Natural killer cell treated with Interleukin-12 subunit alpha and Interleukin-12 subunit beta and Interleukin-15 and Interleukin-18, amount 100 ng/mL, for 72 hours (primary cell): ENCODE measurements at places on chromosomes 11 and 22. TPM values are rescaled to one million over a fixed set of nuclear protein-coding genes. Genes with fewer than 3 reads are reported as not detected.

GRCh38 chr11:90756617-90757016, 533.8 kb upstream of the CHORDC1 start:
- no peak for DNase-seq

- no peak for DNase-seq
Observed at GRCh38 chr11:109981031-109981636, 112.1 kb upstream of the ZC3H12C start.

DNA sequence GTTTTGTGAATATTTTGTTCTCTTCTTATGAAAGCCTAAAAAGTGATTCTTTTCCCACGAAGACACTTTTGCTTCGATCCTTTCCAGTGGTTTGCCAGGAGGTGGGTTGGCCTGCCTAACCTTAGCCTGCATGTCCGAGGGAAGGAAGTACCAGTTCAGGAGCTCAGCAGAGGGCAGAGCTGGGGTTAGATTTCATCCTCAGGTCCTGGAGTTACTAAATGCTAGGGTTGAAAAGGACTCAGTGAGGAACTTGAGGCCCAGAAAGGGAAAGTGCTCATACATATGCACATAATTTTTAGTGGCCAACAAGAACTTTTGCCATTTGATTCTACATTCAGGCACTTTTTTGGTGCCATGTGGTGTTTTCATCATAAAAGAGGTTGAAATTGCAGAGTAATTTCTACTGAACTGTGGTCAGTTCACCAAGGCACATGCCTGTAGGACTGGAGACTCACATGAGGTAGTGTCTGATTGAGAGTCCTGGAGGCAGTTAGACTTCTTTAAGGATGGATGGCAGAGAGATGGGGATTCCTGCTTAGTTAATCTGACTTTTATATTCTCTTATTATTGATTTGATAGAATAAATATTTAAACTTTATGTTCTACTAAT, 36.7 kb downstream of the NCAM1 start:
- DNase-seq, result no peak

Gene CNGA4
- total RNA-seq, result not detected

Gene LINC01488
- not detected for total RNA-seq

- DNase-seq, result no peak
Observed at GRCh38 chr22:42376711-42377554, 55.3 kb downstream of the NFAM1 start.

DNA sequence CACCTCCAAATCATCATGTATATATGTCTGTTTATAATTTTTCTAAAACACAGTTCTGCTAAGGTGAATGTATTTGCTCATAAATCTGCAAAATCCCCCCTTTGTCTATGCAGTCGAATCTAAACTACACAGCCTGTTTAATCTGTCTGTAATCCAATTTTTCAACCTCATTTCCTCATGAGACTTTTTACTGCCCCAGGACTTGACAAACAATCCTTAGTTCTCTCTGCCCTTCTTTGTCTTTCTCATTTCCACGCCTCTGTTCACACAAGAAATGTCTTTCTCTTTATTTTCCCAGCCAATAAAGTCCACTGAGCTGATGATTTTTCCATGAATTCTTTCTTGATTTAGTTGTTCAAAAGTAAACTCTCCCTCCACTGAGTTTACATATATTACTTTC, 1154.3 kb downstream of the FAM181B start:
- DNase-seq, result no peak

- no peak for DNase-seq
Observed at GRCh38 chr22:29693671-29694070, 26.1 kb upstream of the CABP7 start.

GRCh38 chr11:93330446-93330984, at the start of gene DEUP1:
TSS of gene DEUP1 (plus strand) at chr11:93330742. CDS start at chr11:93332260, 1,518 bp downstream.
- no peak for DNase-seq

GRCh38 chr11:119807841-119808240, 78.8 kb upstream of the NECTIN1 start:
- DNase-seq, result no peak

Gene NUP50
- total RNA-seq, result 124 TPM

Gene PKDREJ
- total RNA-seq, result not detected

GRCh38 chr11:105229761-105230160, 90.2 kb upstream of the CARD18 start:
- no peak for DNase-seq

Gene CRYBB3
- not detected for total RNA-seq

Gene BAIAP2L2
- total RNA-seq, result 0.84 TPM

DNA sequence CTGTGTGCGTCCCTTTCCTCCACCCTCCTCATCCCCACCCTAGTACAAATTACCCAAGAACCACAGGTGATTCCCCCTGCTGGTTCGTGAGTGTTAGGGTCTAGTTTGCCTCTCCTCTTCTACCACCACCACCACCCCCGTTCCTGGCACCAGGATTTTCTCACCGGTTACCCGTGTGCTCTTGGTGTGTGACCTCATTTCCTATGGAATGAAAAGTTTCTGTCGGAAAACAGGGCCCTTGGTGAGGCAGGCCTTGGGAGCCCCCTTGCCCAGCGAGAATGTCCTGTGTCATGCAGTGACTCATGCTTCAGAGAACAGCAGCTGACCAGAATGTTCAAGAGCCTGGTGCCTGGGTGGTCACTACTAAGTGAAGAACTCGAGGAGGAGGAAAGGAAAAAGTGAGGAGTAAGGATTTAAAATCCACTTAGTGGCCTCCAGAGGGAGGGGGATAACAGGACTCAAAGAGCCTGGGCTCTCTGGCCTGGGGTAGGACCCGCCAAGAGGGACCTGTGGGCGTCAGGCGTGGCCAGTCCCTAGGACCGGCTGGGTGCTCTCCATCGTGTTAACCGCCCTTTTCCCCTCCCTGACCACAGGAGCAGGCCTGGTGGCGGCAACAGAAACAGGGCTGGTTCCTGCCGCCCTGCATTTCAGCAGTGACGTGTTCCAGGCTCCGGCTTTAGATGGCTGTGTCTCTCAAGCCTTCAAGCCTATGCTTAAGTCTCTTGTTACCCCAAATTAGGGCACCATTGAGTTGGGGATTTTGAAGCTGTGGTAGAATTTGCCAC, 30.2 kb downstream of the C22orf31 start:
- DNase-seq, result peak; percentile 90

Gene ZBTB16
- total RNA-seq, result 13.1 TPM
